Activated CD8-positive, alpha-beta memory T cell treated with anti-CD3 and anti-CD28 coated beads, Interleukin-2, amount 50 U/mL, for 4 hours (primary cell): ENCODE measurements at places on chromosomes 16 and 17.

GRCh38 chr17:285751-286422, 66.7 kb downstream of the RPH3AL start:
- DNase-seq = no peak

- DNase-seq = no peak
Measured at GRCh38 chr17:42797067-42798007, 1.2 kb downstream of the COA3 start.

DNA sequence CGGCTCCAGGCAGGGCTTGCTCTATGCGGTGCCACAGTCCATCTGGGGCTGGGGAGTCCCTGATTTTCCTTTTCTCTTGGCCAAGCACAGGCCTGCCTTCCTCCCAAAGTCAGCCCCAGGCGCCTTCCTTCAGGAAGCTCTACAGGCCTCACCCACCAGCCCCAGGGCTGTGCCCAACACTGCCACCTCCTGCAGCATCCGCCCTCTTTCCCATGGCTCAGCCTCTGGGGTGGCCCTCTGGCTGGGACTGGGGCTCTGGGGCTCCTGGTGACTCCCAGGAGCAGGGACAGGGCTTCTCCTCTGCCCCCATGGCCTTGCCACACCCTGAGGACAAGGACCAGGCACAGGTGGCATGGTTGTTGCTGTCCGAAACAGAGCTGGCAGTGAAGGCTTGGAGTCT, 817 bp downstream of the ITGB4 start:
- no peak for DNase-seq

GRCh38 chr16:26530584-26531289, 536.0 kb upstream of the C16orf82 start:
- no peak for DNase-seq
